Osteoblast (primary cell): ENCODE measurements at places on chromosomes 13 and 19. TPM values are rescaled to one million over a fixed set of nuclear protein-coding genes. Genes with fewer than 3 reads are reported as not detected.

Gene FSD1
- total RNA-seq, result 0.29 and 1.1 TPM in 2 replicates

Gene CBARP
- 1.8 and 2.9 TPM in 2 replicates for total RNA-seq

Gene RFPL4AL1
- not detected in 2 replicates for total RNA-seq

Gene TMEM86B
- 1.5 and 2.5 TPM in 2 replicates for total RNA-seq

Gene MEIOSIN
- total RNA-seq, result not detected in 2 replicates

Gene GADD45B
- 41.8 and 46.3 TPM in 2 replicates for total RNA-seq

Gene XRCC1
- 21.4 and 22.7 TPM in 2 replicates for total RNA-seq

Gene IQCN
- total RNA-seq, result 2.5 and 3.5 TPM in 2 replicates

Gene ZNF221
- 9.0 and 9.7 TPM in 2 replicates for total RNA-seq

Gene C2CD4C
- total RNA-seq, result not detected in 2 replicates

Gene F2RL3
- under 0.01 TPM in 2 replicates for total RNA-seq

Gene RELB
- 8.5 and 9.8 TPM in 2 replicates for total RNA-seq

Gene GPC6
- total RNA-seq, result 77.8 and 98.1 TPM in 2 replicates

DNA sequence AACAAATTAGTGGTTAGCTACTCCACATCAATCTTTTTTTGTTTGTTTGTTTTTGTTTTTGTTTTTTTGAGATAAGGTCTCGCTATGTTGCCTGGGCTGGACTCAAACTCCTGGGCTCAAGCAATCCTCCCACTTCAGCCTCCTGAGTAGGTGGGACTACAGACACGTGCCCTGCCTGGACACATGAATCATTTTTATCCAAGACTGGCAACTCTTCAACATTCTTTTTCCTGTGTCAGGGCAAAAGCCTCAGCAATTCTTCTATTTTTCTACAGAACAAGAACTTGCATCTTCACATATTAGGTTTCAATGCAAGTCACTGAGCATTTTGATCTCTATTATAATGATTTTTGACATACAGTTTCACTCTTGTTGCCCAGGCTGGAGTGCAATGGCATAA lies 76.8 kb upstream of the LRCH1 start:
- peak; percentile 76 for DNase-seq

DNA sequence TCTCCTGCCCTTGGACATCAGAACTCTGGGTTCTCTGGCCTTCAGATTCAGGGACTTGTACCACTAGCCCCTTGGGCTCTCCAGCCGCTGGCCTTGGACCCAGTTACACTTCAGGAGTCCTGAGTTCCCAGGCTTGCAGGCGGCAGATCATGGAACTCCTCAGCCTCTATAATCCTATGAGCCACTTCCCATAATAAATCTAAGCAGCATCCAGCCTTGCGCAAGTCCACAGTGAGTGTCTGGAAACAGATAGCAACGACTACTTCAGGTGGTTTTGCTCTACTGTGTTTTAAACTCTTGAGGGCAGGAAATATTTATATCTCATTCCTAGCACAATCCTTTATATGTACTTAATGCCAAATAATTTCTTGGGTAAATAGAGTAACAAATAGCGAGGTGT lies 92.3 kb downstream of the COL4A1 start:
- DNase-seq, result no peak

DNA sequence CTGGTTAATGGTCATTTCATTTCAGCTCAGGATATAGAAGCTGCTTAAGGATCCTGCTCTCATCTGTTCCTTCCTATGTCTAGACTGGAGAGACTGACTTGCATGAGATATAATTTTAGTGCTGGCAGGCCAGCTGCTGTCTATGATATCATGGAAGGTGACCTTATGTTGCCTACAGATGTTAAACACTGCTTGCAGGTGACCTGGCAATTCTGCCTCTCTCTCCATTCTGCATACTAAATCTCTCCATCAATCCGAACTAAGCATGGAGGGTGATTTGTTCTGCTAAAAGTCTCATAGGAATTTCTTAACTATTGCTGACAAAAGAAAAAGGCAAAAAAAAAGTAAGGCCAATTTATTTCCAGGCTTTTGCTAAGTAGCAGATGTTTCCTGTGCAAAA lies 81.0 kb downstream of the CCNA1 start:
- no peak for DNase-seq

DNA sequence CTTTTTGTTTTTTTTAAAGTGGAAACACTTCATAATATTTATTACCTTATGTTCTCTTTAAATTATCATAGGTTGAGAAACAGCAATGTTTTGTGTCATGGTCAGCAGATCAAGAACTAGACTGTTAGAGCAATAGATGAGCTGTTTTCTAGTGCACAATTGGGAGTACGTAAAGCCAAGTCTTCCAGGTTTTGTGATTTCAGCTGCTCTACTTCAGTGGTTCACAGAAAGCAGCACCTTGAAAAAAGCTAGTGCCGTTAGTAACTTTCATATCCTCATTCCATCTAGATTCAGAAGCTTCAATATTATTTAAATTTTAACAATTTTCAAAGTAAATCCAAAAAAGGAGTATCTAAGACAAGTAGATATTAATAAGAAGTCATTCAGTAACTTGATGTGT lies 1.9 kb downstream of the GPR18 start:
- no peak for DNase-seq

- no peak for DNase-seq
Observed at GRCh38 chr19:32861596-32861995, 8.0 kb downstream of the SLC7A9 start.

DNA sequence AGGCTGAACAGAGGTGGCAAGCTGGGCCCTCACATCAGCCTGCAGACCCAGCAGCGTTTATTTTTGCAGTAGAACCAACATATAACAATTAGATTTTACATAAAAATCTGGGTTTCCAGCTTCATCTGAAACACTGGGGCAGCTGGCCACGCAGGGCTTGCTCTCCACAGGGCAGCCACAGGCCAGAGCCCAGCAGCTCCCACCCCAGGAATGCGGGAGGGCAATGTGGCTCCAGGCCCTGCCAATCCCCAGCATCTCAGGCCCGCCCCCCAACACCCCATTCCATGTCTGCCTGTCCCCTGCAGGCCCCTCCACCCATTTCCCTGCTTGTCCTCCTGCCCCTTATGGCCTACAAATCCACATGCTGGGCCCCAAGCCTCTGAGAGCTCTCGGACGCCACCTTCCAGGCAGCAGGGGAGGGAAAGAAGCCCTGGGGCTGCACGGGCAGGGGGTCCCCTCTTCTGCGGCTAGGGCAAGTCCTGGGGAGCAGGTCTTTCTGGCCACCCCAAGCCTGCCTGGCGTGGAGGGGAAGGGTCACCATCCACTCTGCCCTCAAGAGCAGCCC lies 15.0 kb upstream of the VSTM2B start:
- DNase-seq, result peak; percentile 58

GRCh38 chr19:38710416-38710702 lies 33.9 kb downstream of the CAPN12 start:
- DNase-seq, result peak; percentile 41

GRCh38 chr13:42168496-42168895 lies 103.5 kb upstream of the AKAP11 start:
- no peak for DNase-seq

- DNase-seq, result peak; percentile 97
Observed at GRCh38 chr19:14494910-14495671, 836 bp downstream of the GIPC1 start.

GRCh38 chr19:57031106-57031505 lies 88.7 kb upstream of the USP29 start:
- DNase-seq, result no peak

DNA sequence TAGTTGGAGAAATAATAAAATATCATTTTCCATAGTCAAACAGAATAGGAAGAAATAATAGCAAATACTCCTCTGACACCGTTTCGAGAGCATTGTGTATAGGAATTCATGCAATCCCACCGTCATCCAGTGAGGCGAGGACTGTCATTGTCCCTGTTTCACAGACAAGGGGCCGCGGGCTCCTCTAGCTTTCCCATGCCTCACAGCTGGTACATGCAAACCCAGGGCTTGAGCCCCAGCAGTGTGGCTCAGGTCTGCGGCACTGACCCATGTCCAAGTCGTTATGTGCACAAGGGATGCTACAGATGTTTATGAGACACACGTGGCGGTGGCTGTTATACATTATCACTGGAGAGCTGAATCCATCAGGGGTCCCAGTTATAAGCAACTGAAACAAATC lies 18.5 kb upstream of the ATP11A start:
- no peak for DNase-seq

DNA sequence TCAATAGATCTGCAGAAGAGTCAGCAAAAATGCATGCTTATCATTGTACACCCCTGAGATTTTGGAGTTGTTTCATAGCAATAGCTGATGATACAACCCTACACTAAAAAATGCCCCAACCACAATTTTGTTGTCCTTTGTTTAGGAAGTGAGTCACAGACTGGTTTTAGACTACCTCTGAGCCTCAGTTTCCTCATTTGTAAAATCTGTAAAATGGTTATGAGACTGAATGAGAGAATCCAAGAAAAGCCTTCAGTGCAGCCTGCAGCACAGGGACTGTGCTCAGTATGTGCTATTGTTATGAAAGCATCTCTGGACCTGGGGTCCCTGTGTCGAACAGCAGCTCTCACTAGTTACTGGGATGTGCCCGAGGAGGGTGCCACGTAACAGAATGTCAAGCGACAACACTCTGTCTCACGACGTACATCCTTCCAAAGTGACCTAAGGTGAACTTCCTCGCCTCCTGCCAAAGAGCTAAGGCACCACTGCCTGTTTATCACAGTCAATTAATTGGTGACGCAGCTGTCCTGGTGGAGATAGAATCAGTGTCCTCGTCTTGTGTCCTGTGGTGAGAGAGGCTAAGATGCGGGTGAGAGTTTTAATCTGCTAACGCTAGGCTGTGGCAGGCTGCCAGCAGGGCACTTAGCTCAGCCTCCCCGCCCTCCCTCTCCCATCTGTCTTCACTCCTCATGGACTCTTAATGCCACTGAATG lies 18.1 kb downstream of the DHRS12 start:
- peak; percentile 71 for DNase-seq

DNA sequence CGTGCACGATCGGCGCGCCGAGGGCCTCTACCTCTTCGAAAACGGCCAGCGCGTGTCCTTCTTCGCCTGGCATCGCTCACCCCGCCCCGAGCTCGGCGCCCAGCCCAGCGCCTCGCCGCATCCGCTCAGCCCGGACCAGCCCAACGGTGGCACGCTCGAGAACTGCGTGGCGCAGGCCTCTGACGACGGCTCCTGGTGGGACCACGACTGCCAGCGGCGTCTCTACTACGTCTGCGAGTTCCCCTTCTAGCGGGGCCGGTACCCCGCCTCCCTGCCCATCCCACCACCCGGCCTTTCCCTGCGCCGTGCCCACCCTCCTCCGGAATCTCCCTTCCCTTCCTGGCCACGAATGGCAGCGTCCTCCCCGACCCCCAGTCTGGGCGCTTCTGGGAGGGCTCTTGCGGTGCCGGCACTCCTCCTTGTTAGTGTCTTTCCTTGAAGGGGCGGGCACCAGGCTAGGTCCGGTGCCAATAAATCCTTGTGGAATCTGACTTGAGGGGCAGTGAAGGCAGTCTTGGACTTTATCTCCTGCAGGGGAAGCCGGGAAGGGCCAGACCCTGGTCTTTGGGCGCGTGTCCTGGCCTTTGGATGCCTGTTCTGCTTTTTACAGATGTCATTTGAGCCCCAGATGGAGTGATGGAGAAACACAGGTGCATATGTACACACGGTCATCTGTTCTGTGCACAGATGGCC lies 2.2 kb downstream of the CLEC11A start:
- no peak for DNase-seq

DNA sequence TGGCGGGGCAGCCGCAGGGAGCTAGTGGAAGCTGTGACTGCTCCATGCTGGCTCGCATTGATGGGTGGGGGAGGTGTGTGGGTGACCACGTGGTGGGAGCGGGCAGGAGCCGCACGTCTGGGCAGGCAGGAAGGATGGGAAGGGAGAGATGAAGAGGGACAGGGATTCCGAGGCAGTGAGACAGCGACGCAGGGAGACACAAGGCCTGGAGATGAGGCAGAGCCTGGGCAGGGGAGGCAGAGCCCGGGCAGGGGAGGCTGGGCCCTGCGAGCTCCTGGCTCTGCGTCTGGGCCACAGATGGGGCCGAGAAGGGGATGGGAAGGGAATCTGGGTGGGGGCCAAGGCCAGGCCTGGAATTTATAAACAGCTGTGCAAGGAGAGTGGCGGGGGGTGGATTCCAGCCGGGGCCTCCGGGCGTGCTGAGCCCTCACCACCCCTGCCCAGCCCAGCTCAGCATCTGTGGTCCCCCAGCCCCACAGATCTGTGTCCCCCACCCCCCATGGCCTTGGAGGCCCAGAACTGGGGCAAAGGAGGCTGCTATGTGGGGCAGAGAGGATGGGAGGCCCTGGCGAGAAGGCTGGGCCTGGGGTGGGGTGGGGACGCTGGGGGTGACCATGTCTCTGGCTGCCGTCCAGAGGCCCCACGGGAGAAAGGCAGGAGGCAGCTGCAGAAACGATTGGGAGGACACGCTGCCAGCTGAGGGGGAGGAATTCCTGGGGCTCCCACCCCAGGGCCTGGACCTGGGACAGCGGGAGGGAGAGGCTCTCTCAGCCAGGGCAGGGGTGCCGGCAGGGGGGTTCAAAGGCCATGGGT lies 6.0 kb downstream of the EHD2 start:
- peak; percentile 97 for DNase-seq

DNA sequence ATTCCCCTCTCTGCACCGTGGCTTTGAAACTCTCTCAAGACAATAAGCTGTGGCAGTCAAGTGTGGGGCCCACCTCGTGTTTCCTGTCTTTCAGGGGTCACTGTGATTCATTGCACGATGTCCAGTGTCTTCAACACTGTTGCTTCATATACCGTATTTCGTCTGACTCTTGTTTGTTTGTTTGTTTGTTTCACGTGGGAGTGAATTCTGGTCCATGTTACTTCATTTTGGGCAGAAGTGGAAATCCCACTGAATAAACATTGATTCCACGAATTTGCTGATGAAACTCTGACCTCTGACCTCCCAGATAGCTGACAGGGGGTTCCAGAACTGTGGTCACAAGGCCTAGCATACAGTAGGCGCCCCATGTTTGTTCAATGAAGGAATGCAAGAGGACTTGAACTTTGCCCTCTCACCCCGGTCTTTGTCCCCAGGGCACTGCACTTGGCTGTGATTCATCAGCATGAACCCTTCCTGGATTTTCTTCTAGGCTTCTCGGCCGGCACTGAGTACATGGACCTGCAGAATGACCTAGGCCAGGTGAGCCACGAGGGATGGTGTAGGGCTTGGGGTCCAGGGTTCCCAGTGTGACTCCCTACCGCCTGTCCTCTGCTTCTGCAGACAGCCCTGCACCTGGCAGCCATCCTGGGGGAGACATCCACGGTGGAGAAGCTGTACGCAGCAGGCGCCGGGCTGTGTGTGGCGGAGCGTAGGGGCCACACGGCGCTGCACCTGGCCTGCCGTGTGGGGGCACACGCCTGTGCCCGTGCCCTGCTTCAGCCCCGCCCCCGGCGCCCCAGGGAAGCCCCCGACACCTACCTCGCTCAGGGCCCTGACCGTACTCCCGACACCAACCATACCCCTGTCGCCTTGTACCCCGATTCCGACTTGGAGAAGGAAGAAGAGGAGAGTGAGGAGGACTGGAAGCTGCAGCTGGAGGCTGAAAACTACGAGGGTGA lies 5.1 kb downstream of the NFKBIB start:
- peak; percentile 57 for DNase-seq

- DNase-seq, result peak; percentile 31
Observed at GRCh38 chr19:12675399-12675798, 6.3 kb downstream of the DHPS start.

GRCh38 chr19:43624933-43625332 lies 5.5 kb upstream of the ZNF428 start:
- DNase-seq, result peak; percentile 84

DNA sequence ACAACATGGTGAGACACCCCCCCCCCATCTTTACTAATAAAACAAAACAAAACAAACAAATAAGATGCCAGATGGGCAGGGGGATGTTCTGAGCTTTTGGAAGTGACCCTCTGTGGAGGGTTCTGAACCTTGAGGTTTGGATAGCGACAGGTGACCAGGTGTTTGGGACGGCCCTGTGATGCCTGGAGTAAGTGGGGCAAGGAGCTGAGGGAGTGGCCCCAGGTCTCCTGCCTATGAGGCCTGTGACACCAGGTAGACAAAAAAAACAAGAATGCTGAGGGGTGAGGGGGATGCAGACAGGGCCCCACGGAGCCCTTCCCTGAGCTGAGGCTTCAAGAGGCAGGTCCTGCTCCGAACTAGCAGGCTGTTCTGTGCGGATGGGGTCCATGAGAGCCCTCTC lies 9.2 kb downstream of the ADGRE2 start:
- DNase-seq, result no peak
